ENCODE measurements at places on chromosomes 5 and 9. TPM values are rescaled to one million over a fixed set of nuclear protein-coding genes. Genes with fewer than 3 reads are reported as not detected.

The MCTP1 gene
- 14.8 TPM for total RNA-seq

The FUT7 gene
- not detected for total RNA-seq

The RANBP6 gene
- 33.9 TPM for total RNA-seq

The KCNT1 gene
- total RNA-seq, result not detected

The EIF4E1B gene
- total RNA-seq, result not detected

The TRIM36 gene
- total RNA-seq, result 4.0 TPM

DNA sequence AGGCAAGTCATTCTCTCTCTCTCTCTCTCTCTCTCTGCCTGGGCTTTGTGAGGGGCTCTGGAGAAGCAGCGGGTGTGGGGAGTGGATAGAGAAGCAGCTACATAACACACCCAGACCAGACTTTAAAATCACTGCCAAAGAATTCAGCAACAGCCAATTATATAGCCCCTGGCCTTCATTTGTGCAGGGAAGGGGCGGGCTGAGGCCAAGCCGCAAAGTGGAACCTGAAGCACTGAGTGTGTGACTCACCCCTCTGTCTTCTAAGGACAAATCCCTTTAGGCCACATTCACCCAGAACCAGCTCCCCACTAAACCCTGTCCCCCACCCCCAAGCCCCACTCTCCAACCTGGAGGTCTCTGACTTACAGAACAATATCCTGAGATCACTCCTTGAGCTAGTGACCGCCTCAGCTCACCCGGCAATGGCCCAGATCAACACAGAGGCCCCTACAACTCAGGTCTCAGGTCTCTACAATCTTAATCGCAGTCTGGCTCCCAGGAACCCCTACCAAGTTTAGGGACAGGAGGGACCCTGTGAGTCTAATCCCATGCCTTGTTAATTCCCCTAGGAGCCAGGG, 6.0 kb downstream of the B4GALT1 start:
- no peaks in the 10 kb centered on the region for H3K36me3 ChIP-seq
- DNase-seq, result peak; percentile 82

DNA sequence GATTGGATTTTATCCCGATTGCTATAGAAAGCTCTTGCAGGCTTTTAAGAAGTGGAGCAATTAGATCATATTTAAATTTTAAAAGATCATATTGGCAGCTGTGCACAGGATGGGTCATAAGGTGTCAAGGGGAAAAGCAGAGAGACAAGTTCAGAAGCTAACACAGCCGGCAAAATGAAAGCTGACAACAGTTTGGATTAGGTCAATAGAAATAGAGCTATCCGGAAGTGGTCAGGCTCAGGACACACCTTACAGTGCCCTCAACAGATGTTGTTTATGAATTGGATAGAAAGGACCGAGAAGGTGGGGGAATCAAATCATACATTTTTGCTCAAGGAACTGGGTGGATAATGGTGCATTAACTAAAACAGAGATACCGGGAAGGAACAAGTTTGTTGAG, 46.3 kb upstream of the MARCHF11 start:
- H3K36me3 ChIP-seq, result no peaks in the 10 kb centered on the region
- H3K27ac ChIP-seq, result no peak overlapping the region
- DNase-seq, result no peak
- H3K4me3 ChIP-seq, result no peak overlapping the region
- H3K27me3 ChIP-seq, result no peaks in the 10 kb centered on the region

DNA sequence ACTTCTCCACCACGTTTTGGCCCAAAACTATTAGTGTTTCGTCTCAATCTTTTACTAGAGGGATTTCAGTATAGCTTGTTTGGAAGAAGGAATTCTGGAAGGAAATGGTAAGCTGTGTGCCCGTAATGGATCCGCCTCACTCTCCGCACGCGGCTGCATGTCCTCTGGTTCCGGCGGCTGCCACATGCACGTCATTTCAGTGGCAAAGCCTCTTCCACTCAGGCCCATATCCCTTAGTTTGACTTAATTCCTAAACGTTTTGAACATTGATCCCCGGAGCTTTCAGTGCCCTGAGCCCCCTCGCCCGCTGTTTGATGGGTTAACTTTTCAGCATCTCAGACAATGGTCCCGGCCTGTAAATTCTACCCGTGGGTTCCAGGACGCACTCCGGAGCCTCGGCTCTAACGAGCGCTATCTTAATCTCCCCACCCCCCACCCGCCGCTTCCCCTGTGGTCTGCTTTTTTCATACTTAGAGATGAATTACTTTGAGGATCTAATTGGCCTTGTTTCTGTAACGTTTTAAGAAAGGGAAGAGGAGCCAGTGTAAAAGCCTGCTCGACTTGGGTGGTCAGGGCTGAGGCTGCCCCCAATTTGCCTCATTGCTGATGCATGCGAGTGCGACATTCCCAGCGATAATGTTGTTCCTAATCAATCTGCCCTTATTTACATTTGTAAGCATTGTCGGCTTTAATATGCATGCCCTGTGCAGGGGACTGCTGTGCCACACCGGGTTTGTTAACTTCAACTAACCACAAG, 4.6 kb downstream of the PTCH1 start:
- H3K27me3 ChIP-seq, result no peaks in the 10 kb centered on the region
- H3K4me3 ChIP-seq, result peak overlapping the region; percentile 91
- H3K4me1 ChIP-seq, result peaks cover 40% of the 10 kb centered on the region
- H3K36me3 ChIP-seq, result no peaks in the 10 kb centered on the region

- no peak overlapping the region for H3K4me3 ChIP-seq
- H3K27ac ChIP-seq, result no peak overlapping the region
- H3K36me3 ChIP-seq, result no peaks in the 10 kb centered on the region
- no peaks in the 10 kb centered on the region for H3K4me1 ChIP-seq
- H3K27me3 ChIP-seq, result no peaks in the 10 kb centered on the region
Observed at GRCh38 chr9:70772601-70773000, 348.8 kb downstream of the TRPM3 start.

GRCh38 chr9:130180516-130180915, 8.3 kb downstream of the NCS1 start:
- H3K4me1 ChIP-seq, result peaks cover 23% of the 10 kb centered on the region
- H3K27ac ChIP-seq, result no peak overlapping the region
- H3K36me3 ChIP-seq, result peaks cover 9% of the 10 kb centered on the region
- no peak for DNase-seq

GRCh38 chr5:93607367-93608258, 24.6 kb downstream of the NR2F1 start:
- DNase-seq, result no peak
- no peak overlapping the region for H3K27ac ChIP-seq
- no peak overlapping the region for H3K4me3 ChIP-seq
- H3K27me3 ChIP-seq, result peaks cover 100% of the 10 kb centered on the region
- H3K4me1 ChIP-seq, result peaks cover 26% of the 10 kb centered on the region

DNA sequence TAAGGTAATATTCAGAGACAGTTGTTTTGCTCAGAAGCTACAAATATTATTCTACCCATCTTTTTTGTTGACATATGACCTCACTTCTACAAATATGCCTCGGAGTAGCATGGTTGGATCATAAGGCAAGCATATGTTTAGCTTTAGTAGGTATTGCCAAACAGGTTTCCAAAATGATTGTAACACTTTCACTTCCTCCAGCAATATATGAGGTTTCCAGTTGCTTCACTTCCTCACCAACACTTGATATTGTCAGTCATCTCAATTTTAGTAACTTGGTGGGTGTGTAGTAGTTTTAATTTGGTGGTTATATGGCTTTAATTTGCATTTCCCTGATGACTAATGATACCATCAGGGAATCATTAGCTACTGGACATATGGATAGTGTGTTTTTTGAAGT, 46.7 kb downstream of the TNFSF8 start:
- no peaks in the 10 kb centered on the region for H3K4me1 ChIP-seq
- DNase-seq, result no peak
- H3K27ac ChIP-seq, result no peak overlapping the region

GRCh38 chr5:153562189-153562588, 71.7 kb downstream of the GRIA1 start:
- no peaks in the 10 kb centered on the region for H3K36me3 ChIP-seq
- no peak overlapping the region for H3K27ac ChIP-seq
- DNase-seq, result no peak
- H3K4me3 ChIP-seq, result no peak overlapping the region
- no peaks in the 10 kb centered on the region for H3K27me3 ChIP-seq

- H3K4me1 ChIP-seq, result peaks cover 12% of the 10 kb centered on the region
- DNase-seq, result no peak
- H3K27me3 ChIP-seq, result no peaks in the 10 kb centered on the region
- H3K27ac ChIP-seq, result no peak overlapping the region
- H3K4me3 ChIP-seq, result no peak overlapping the region
Observed at GRCh38 chr5:151033217-151033934, 13.0 kb downstream of the GPX3 start.

DNA sequence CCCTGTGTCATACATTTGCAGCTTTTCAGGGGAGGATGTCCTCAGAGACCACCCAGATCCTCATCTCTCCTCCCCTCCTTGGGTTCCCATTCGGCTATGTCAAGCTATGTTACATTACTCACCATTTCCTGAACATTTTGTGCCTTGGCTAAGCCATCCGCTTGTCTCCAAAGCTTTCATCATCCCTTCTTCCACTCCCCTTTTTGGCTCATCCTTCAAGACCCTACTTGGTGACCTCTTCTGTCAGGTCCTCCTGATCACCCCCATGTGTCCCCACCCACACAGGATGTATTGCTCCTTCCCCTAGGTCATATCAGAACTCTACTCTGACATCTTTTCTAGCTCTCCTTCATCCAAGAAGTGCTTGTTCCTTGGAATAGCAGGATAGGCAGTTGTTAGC, 81.8 kb downstream of the BOD1 start:
- H3K4me1 ChIP-seq, result no peaks in the 10 kb centered on the region
- no peak for DNase-seq
- H3K27me3 ChIP-seq, result peaks cover 5% of the 10 kb centered on the region
- peak overlapping the region; percentile 65 for H3K27ac ChIP-seq
- H3K4me3 ChIP-seq, result no peak overlapping the region

GRCh38 chr5:166788050-166788449, 1503.4 kb upstream of the WWC1 start:
- no peak for DNase-seq
- H3K4me1 ChIP-seq, result no peaks in the 10 kb centered on the region
- no peaks in the 10 kb centered on the region for H3K27me3 ChIP-seq
- no peak overlapping the region for H3K4me3 ChIP-seq

DNA sequence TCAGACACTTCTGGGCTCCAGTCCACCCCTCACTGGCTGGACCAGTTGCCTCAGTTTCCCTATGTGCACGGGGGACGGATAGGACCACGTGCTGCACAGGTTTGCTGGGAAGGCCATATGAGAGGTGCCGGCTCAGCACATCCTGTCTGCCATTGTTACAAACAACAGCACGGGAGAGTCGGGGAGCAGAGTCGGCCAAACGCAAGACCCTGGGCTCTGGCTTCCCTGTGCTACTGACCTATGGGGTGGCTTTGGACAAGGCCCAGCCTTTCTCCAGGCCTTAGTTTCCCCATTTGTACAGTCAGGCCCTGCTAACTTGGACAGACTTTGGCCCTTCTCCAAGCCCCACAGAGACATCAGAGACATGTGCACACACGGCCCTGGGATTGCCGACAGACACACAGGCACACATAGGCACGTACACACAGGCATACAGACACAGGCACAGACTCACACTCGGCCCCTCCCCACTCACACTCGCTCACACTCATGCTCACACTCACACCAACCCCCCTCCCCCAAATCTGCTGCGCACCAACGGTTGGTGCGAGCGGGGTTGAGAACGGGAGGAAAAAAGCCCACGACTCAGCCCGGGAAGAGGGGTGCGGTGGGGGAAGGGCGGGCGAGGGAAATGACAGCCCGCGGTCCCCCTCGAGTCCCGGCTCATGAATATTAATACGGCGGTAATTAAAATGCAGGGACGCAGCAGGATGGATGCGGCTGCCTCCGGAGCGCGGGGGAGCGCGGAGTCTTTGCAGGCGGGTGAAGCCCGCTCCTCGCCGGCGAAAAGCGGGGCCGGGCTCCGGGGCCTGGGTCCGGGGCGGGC, 133.0 kb downstream of the C9orf50 start:
- H3K27me3 ChIP-seq, result no peaks in the 10 kb centered on the region
- H3K4me1 ChIP-seq, result peaks cover 99% of the 10 kb centered on the region
- H3K27ac ChIP-seq, result peak overlapping the region; percentile 98
- H3K4me3 ChIP-seq, result peak overlapping the region; percentile 58
- no peak for DNase-seq
- peaks cover 6% of the 10 kb centered on the region for H3K36me3 ChIP-seq

DNA sequence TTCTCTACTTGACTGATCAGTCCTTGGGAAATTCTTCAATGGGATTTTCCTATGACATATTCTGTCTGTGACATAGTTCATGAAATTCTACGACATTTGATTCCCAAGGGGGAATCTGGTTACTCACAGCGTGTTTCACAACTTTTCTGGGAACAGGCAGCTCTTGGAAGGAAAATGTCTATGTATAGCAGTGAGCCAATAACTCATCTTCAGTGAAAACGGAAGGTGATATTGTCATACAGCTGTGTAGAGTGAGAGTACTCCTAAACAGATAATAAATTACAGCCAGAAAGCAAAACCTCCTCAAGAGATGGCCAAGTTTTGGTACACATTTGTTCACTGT, 91.4 kb downstream of the C9orf152 start:
- H3K4me1 ChIP-seq, result peaks cover 23% of the 10 kb centered on the region
- H3K27ac ChIP-seq, result no peak overlapping the region
- no peak overlapping the region for H3K4me3 ChIP-seq
- no peaks in the 10 kb centered on the region for H3K36me3 ChIP-seq
- DNase-seq, result no peak
- H3K27me3 ChIP-seq, result no peaks in the 10 kb centered on the region

DNA sequence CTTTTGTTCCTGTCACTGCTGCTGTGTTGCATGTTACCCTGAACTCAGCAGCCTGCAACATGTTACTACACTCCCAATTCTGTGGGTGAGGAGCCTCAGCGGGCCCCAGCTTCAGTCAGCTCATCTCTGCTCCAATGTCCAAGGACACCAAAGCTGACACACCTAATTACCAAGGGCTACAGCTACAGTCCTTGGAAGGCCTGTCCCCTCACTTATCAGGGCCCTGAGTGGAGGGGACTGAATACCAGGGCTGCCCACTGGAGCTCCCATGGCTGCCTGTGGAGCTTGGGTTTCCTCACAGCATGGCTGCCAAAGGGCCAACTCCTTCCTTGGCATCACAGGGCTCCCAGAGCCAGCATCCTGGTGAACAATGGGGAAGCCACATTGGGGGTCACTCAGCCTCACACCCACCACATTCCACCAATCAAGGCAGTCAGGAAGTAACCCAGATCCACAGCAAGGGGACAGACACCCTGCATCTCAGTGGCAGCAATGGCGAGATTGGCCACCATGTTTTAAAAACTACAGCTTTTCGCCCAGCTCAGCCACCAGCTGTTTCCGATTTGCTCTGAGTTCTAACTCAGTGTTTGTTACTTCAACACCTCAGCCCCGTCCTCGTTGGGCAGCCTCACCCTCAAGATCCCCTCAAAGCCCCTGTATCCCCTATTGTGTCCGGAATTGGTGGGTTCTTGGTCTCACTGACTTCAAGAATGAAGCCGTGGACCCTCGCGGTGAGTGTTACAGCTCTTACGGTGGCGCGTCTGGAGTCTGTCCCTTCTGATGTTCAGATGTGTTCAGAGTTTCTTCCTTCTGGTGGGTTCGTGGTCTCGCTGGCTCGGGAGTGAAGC, 18.9 kb downstream of the SEMA4D start:
- DNase-seq, result no peak
- no peak overlapping the region for H3K4me3 ChIP-seq
- H3K4me1 ChIP-seq, result peaks cover 7% of the 10 kb centered on the region
- H3K27me3 ChIP-seq, result no peaks in the 10 kb centered on the region
- no peak overlapping the region for H3K27ac ChIP-seq
- H3K36me3 ChIP-seq, result peaks cover 7% of the 10 kb centered on the region
